ENCODE measurements at places on chromosomes 3 and 15.

GRCh38 chr3:15819576-15819975 is 21.8 kb upstream of the ANKRD28 start:
- no peak for DNase-seq

DNA sequence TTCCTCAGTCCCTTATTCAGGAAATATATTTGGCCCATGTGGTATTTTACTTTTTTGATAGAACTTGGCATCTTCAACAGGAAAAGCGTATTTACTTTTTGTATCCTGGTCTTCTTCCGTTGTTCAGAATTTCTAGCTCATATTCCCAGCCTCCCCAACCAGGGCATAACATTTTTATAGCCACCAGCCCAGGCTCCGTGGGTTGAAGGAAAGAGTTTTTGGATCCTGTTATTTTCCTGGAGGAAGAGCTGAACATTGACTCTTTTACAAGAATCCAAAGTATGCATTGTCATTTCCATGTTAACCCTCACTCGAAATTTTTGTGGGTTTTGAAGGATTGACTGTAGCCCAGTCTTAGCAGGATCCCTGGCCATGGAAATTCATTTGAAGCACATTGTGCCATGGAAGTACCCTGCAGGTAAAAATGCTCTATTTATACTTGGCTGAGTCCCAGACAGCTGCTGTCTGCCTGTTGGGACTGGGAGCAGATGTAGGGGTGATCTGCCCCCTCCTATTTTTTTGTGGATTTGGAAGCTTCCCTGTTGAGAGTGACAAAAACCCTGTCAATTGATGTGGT is 98.8 kb downstream of the AKAP13 start:
- DNase-seq, result no peak

DNA sequence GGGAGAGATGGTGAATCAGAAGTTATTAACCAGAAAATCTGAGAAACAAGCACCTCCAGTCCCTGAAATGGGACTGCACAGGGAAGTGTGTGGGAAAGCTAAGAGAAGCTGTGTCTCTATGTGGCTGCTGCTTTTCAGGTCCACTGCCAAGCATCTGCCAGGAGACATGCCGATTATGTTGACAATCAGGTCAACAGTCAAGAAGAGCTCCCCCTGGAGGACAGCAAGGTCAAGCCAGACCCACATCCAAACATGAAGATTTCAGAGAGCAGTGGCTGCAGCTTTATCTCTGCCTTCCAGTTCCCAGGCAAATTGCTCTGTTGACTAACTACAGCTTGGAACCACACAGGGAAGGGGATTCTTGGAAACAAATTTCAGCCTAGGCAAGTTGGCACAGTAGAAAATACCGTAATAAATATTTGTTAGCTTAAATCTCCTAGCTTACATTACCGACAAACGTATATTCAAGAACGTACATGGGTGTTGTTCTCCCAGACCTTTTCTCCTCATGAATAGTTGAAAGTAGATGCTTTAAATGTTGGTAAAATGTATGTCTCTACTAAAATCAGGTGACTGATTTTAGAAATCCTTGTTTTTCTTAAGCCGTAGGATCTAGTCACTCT is 394.5 kb upstream of the RARB start:
- peak; percentile 77 for DNase-seq

GRCh38 chr3:80733522-80734176 is 965.9 kb upstream of the ROBO1 start:
- peak; percentile 7 for DNase-seq

GRCh38 chr15:58483376-58483775 is 51.6 kb downstream of the LIPC start:
- no peak for DNase-seq

DNA sequence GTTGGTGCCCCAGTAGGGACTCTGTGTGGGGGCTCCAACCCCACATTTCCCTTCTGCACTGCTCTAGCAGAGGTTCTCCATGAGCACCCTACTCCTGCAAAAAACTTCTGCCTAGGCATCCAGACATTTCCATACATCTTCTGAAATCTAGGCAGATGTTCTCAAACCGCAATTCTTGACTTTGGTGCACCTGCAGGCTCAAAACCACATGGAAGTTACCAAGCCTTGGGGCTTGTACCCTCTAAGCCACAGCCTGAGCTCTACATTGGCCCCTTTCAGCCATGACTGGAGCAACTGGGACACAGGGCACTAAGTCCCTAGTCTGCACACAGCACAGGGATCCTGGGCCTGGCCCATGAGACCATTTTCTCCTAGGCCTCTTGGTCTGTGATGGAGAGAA is 66.5 kb upstream of the VGLL3 start:
- no peak for DNase-seq

DNA sequence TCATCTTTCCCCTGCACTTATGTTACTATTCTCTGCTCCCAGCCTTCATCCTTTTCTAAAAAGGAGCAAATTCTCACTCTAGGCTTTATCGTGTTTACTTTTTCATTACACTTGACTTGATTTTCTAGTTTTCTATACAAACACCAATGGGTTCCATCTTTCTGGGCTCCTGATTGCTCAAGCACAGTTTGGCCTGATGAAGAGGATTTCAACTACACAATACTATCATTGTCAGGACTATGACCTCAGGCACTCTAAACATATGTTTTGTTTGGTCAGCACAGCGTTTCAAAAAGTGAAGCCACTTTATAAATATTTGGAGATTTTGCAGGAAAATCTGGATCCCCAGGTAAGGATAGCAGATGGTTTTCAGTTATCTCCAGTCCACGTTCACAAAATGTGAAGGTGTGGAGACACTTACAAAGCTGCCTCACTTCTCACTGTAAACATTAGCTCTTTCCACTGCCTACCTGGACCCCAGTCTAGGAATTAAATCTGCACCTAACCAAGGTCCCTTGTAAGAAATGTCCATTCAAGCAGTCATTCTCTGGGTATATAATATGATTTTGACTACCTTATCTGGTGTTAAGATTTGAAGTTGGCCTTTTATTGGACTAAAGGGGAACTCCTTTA is 86.2 kb downstream of the TGFBR2 start:
- no peak for DNase-seq

Data from HEK293T (cell line).